ENCODE measurements at places on chromosomes 12 and 14. TPM values are rescaled to one million over a fixed set of nuclear protein-coding genes. Genes with fewer than 3 reads are reported as not detected.

Gene SIX6
- total RNA-seq = not detected

Gene PRORP
- total RNA-seq = 18.1 TPM

Gene ARMH4
- 0.96 TPM for total RNA-seq

Gene FAM90A1
- total RNA-seq = not detected

Gene TM9SF1
- total RNA-seq = 47.1 TPM

Gene ADCY6
- 21.3 TPM for total RNA-seq

Gene KLHDC2
- 56.2 TPM for total RNA-seq

Gene CPSF6
- 17.8 TPM for total RNA-seq

Gene PRIMA1
- 0.30 TPM for total RNA-seq

Gene CCDC38
- 0.93 TPM for total RNA-seq

Gene OR6C76
- total RNA-seq = not detected

Gene HOXC4
- total RNA-seq = 0.10 TPM

Gene RIN3
- 20.2 TPM for total RNA-seq

Gene DENR
- total RNA-seq = 12.7 TPM

Gene GPX2
- total RNA-seq = 292 TPM

Gene MYF6
- not detected for total RNA-seq

Gene KRT83
- not detected for total RNA-seq

Gene KRT8
- total RNA-seq = 235 TPM

Gene CCDC175
- not detected for total RNA-seq

Gene AHNAK2
- total RNA-seq = 5.5 TPM

Gene KLRB1
- 0.15 TPM for total RNA-seq

Gene TAS2R42
- not detected for total RNA-seq

Gene STXBP6
- total RNA-seq = 0.98 TPM

Gene RBP5
- 154 TPM for total RNA-seq

Gene TTC9
- 0.23 TPM for total RNA-seq

Gene MOK
- 3.2 TPM for total RNA-seq

Gene HECTD4
- 34.8 TPM for total RNA-seq

Gene MMP14
- total RNA-seq = 10.9 TPM

Gene DAO
- total RNA-seq = 65.3 TPM

Gene ADAMTS20
- not detected for total RNA-seq

Gene VPS33A
- total RNA-seq = 8.4 TPM

Gene CARMIL3
- 2.0 TPM for total RNA-seq

Gene SVOP
- total RNA-seq = not detected

Gene RNASE3
- total RNA-seq = not detected

Gene PNP
- 45.0 TPM for total RNA-seq

Gene RNASE1
- total RNA-seq = 21.4 TPM
